ENCODE measurements at places on chromosomes 5 and 9. TPM values are rescaled to one million over a fixed set of nuclear protein-coding genes. Genes with fewer than 3 reads are reported as not detected.

NIPBL gene
- 50.7 TPM for total RNA-seq

DNA sequence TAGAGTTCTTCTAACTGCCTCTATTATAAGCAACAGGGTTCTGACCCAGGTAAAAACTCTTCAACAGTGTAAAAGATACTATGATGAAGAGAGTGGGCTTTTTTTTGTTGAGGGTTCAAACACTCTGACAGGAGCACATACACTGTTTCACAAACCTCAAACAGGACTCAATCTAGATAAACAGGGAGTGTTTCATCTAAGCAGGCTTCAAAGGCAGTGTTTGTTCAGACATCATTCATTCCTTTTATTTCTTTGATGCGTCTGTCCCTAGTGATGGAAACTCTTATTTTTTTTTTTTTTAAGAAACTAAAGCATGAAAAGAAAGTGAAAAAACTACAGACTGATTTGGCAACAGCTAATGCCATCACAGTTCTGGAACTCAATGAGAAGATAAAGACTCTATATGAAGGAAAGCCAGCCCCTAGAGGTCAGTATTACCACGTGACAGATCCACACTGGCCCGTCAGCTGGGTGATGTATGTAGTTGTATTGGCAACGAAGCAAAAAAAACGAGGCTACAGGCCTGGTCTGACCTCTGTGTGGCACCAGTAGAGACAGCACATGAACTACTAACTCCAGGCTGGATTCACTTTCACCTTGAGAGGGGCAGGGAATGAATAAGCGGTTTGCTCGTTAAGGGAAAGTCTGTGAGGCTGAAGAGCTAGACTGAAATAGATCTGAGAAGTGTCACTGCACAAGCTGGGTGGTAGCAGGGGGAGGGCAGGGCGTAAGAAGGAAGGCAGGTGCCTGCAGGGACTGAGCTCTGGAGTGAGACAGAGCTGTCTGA is 172.2 kb downstream of the CCDC192 start:
- DNase-seq = peak; percentile 70

CCDC180 gene
- total RNA-seq = 4.5 TPM

GFI1B gene
- not detected for total RNA-seq

DNA sequence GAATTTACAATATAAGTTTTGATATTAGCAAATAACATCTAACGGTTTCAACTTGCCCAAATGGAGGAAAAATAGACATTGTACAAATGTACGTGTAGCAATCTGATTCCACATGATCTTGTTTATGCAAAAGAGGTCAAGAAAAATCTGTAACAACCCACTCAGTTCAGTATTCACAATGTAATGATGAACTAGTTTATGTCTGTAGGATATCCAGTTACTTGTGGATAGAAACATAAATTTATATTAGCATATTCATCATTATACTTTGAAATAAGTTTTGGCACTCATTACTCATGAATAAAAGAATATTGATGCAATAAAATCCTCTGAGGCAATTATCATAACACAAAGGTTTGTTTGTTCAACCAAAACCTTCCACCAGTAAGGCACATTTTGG is 28.1 kb downstream of the PLK2 start:
- DNase-seq = no peak

SV2C gene
- 0.07 TPM for total RNA-seq

- no peak for DNase-seq
Observed at GRCh38 chr9:134972140-134972539, 54.4 kb upstream of the FCN1 start.

FBP2 gene
- not detected for total RNA-seq

- no peak for DNase-seq
Observed at GRCh38 chr5:151926188-151926587, 1.5 kb upstream of the GLRA1 start.

- DNase-seq = no peak
Observed at GRCh38 chr9:21533597-21533996, 51.5 kb upstream of the IFNE start.

- peak; percentile 45 for DNase-seq
Observed at GRCh38 chr9:16794871-16795639, 75.4 kb downstream of the BNC2 start.

GRCh38 chr9:97559111-97559514 is 57.6 kb downstream of the TMOD1 start:
- DNase-seq = no peak

DNA sequence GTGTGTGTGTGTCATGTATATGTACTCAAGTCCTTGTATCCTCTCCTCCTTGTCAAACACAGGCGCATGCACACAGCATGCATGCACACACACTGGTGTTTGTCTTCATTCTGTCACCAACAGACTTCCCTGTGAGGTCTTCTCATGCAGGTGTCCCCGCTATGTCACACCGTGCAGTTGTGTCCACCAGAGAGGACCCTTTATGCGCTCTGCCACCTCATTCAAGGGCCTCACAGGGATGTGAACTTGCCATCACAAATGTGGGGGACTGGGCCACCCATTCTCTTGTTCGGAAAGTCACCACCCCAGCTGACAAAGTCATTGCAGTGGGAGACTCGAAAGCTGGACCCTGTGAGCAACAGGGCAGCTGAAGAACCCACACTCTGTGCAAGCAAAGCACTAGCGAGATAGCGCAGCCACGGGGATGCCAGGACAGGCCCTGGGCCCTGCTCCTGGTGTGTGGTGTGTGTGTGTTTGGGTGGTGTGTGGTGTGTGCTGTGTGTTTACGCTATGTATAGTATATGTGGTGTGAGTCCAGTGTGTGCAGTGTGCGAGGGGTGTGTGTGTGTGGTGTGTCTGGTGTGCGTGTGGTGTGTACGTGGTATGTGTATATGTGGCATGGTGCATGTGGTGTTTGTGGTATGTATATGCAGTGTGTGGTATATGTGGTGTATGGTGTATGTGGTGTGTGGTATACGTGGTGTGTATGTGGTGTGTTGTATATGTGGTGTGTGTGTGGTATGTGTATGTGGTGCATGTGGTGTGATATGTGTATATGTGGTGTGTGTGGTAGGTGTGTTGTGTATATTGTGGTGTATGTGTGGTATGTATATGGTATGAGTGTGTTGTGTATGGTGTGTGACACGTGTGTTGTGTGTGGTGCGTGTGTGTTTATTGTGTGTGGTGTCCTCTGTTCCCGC is 30.9 kb upstream of the NXNL2 start:
- DNase-seq = no peak

ERCC6L2 gene
- 29.6 TPM for total RNA-seq

DNA sequence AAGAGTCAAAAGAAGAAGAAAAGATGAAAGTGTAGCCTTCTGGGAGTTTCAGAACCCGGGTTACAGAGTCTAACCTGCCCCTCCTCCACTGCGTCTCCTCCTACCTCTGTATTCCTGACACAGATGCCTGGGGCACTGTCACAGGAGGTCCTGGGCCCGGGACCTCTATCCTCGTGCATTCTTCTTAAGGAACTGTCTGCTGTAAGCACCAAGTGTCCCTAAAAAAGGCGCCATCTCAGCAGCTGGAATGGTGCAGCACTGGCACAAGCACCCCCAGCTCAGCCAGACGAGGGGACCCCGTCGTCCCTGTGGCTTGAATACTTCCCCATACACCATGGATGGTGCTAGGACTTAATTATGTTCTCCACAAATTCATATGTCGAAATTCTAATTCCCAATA is 35.8 kb upstream of the MVB12B start:
- no peak for DNase-seq

DNA sequence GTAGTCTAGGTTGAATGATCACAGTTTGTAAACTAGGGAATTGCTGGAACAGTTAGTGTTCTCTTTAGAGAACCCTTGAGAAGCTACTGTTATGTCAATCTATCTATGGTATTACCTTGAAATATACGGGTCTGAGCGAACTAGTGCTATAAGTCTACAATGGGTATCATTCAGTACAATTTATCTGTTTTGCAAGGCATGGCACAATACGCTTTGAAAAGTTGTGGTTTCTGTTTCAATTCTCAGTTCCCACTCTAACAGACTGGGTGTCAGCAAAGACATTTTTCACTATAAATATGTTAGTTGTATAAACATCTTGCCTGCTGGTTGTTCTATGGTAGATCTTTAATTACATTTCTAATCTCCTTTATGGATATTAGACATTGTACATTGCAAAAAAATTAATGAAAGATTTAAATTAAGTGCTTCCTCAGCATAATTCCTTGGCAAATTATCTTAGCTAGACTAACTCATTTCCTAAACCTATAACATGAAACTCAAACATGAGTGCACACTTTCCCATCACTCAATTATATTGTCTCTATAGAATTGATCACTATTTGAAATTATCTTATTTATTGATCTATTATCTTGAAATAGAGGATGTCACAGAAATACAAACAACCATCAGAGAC is 24.9 kb upstream of the SLCO6A1 start:
- no peak for DNase-seq

DNA sequence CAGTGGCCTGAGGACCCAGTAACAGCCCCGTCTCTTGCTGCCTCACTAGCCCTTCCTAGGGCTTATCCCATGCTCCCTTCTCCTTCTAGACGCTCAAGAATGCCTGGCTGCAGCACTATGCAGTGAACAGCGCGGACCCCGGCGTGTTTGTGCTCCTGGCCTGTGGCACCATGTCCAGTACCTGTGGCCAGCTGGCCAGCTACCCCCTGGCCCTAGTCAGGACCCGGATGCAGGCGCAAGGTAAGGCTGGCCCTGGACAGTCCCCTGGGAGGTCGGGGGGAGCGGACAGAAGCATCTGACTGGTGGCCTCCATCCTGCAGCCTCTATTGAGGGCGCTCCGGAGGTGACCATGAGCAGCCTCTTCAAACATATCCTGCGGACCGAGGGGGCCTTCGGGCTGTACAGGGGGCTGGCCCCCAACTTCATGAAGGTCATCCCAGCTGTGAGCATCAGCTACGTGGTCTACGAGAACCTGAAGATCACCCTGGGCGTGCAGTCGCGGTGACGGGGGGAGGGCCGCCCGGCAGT is 20.5 kb downstream of the PTGES2 start:
- no peak for DNase-seq

ARHGEF28 gene
- total RNA-seq = 108 TPM

CKMT2 gene
- total RNA-seq = not detected

- DNase-seq = no peak
Observed at GRCh38 chr5:14749579-14750101, 85.1 kb downstream of the OTULIN start.

DNA sequence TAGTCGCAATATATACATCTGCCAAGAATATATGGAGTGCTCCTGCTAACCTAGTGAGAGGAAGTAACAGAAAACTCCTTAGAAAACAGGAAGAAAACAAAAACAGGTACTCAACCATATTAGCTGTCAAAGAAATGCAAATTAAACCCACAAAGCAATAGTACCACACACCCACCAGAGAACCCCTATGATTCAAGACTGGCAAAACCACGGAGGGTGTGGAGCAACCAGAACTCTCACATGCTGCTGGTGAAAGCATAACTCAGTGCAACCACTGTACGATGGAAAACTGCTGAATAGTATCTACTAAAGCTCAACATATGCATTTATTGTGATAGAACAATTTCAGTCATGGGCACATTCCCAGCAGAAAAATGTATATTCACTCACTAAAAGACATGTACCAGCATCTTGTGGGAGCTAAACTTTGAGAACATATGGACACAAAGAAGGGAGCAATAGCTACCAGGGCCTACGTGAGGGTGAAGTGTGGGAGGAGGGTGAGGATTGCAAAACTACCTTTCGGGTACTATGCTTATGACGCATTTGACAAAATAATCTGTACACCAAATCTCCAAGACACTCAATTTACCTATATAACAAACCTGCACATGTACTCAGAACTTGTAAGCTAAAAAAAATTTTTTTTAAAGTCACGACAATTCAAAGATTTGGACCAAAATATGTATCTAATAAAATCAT is 34.0 kb downstream of the PTPN3 start:
- DNase-seq = no peak

DNA sequence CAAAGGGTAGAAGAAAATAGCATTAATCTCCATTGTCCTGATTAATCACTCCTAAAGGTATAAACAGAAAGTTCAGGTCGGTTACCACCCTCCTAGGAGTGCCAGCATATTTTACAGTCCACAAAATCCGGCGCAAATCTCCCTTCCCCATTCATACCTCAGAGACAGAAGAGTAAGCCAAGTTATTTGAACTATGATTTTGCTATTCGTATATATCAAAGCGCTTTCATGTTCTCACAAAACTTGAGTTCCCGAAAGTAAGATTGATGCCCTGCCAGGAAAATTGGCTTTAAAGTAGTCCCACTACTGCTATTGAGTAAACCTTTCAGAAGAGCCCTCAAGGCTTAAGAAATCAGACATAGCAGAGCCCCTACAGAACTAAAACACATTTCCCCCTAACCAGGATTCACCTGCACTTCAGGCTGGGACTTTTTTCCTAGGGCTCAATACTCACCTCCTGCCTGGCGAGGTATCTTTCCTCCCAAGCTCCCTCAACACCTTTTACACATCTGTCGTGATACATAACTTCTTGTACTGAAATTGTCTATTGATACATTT is 21.8 kb upstream of the TRIM36 start:
- DNase-seq = no peak

SLC36A3 gene
- total RNA-seq = not detected

FAM221B gene
- not detected for total RNA-seq

GRCh38 chr9:16023446-16023845 is 470.6 kb downstream of the CCDC171 start:
- DNase-seq = no peak

DNA sequence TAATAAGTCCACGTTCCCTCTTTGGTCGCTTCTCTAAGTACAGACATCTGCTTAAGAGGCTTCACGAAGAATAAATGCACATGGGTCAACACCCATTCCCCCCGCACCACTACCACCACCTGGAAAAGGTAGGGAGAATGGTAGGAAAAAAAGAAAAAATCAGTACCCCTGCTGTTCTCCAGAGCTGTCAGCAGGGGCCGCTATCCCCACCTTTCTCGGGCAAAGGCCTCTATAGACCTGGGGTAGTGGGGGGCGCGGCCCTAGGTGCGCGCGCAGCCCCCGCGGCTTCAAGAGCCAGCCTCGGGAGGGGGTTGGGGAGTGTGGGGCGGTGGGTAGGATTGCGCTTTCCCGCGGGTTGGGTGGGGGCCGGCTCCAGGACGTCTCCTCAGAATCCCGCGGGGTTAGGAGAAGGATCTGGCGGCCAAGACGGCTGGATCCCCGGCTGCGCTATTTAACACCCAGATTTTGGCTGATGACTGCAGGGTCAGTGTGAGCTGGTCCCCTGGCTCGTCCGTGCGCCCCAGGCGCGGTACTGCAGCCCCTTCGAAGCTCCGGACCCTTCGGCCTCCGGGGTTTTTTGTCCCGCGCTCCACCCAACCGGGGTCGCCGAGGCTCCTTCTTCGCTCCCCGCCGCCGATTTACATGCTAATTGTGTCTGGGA is 1.6 kb upstream of the SEMA6A start:
- peak; percentile 72 for DNase-seq

MYOZ3 gene
- 1.2 TPM for total RNA-seq

CPEB4 gene
- total RNA-seq = 18.1 TPM

ST6GALNAC6 gene
- 43.0 TPM for total RNA-seq

MARCOL gene
- total RNA-seq = not detected

IRX2 gene
- not detected for total RNA-seq

- peak; percentile 84 for DNase-seq
Observed at GRCh38 chr9:95171001-95171400, 146.5 kb downstream of the FANCC start.

GLRA1 gene
- total RNA-seq = not detected

FOXE1 gene
- not detected for total RNA-seq

Data from endothelial cell of umbilical vein (primary cell).